ENCODE measurements at places on chromosomes 1 and 21.

GRCh38 chr1:199122532-199123311, 483.9 kb downstream of the PTPRC start:
- peak; percentile 41 for DNase-seq

DNA sequence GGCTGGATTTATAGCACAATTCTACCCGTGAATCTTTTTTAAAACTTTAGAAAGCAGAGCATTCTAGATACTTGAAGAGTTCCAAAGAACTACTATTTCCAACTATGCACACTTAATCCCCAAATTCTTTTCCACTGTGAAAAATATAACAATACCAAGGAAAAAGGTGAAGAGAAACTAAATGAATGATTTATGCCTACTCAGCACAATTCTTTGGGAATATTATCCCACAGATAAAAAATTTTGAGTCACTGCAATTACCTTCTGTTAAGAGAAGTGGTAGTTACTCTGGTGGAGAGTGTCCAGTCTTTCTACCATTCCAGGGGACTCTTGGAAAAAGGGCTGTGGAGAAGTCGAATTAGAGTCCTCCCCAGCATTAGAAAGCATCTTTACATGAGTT, 39.2 kb downstream of the ERO1B start:
- DNase-seq, result no peak

DNA sequence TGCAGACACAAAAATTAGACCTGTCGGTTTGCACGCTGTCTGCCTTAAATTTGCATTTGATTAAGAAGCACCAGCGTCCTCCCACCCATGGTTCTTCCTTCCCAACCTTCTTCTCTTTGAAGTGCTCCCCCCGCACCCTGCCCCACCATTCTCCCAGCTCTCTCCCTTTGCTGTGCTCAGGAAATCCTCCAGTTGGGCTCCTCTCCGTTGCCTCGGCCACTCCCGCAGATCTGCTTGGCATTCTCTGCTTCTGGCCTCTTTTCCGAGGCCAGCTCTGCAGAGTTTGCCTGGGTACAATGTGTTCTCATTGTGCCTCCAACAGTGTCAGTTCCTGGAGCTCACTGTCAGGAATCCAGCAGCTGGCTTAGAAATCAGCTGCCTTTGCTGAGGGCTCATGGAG, 126.1 kb downstream of the NAV1 start:
- no peak for DNase-seq

DNA sequence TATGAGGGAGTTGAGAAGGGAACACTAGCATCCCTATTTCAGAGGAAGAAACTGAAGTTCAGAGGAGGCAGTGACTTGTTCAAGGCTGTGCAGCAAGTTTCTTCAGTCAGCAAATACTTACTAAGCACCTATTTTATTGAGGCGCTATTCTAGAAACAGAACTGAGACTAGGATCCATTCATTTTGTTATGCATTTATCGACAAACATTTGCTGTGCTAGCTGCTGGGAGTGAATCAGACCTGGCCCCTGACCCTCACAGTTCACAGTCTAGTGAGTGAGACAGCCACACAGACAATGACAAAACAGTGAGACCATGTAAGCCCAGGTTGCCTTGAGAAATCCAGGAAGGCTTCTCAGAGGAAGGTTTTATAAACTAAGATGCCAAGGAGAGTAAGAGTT, 28.2 kb downstream of the TRIM62 start:
- DNase-seq, result no peak

DNA sequence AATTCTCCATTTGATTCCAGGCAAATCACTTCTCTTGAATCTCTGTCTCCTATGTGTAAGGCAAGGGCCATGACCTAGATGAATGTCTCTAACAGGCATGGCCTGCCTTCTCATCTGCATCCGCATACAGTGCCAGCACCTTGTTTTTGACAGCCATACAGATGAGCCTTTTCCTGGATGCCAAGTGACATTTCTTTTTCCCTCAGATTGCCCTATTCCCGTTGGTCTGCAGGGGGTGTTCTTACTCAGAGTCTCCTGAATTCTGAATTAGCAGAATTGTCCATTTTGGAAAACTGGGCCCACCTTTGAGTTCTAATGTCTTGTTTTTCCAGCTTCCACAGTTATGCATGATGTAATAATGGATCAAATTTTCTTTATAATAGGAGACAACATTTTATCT, 88.0 kb upstream of the ADAR start:
- peak; percentile 15 for DNase-seq

DNA sequence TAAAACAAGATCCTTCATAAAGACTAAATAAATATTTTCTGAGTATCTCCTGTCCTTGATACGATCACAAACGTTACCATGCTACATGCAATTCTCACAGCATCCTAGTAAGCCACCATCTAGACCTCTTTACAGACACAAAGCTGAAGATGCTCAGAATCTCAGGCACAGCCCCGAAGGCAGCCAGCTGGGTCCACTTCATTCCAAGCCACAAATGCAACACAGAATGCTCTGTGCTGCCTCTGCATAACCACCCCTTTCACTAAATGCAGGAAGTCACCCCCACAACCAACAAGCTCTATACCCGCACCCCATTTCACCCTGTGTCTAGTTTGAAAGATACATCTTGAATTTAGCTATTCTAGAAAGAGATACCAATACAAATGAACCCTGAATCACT, 12.9 kb downstream of the RCAN1 start:
- DNase-seq, result no peak

GRCh38 chr21:14688936-14689335, 142.8 kb upstream of the SAMSN1 start:
- DNase-seq, result no peak

DNA sequence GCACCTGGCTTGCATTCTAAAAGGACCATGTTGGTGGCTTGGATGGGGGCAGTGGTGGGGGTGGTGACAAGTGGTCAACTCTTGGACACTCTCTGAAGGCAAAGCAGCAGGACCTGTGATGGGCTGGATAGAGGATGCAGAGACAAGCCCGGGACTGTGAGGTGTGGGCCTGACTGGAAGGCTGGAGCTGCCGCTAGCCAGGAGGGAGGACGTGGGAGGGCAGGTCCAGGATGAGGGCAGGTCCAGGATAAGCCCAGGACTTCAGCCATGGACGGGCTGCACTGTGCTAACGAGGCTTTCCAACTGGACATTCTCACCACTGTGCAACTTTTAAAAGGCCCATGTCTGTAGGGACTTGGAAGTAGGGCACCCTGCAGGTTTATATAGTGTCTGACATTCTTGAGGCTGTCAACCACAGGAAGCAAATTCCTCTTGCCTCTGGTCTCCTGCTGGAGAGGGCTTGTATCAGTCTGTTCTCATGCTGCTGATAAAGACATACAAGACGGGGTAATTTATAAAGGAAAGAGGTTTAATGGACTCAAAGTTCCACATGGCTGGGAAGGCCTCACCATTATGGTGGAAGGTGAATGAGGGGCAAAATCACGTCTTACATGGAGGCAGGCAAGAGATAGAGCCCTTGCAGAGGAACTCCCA, 8.3 kb upstream of the C1orf167 start:
- DNase-seq, result no peak

GRCh38 chr21:38297194-38297631, 40.4 kb downstream of the KCNJ15 start:
- DNase-seq, result peak; percentile 78

GRCh38 chr21:44758141-44758561, 43.5 kb downstream of the UBE2G2 start:
- DNase-seq, result no peak

GRCh38 chr1:228152918-228153258, 3.2 kb downstream of the GJC2 start:
- DNase-seq, result no peak

GRCh38 chr1:193408782-193409293, 222.4 kb upstream of the B3GALT2 start:
- DNase-seq, result peak; percentile 74

DNA sequence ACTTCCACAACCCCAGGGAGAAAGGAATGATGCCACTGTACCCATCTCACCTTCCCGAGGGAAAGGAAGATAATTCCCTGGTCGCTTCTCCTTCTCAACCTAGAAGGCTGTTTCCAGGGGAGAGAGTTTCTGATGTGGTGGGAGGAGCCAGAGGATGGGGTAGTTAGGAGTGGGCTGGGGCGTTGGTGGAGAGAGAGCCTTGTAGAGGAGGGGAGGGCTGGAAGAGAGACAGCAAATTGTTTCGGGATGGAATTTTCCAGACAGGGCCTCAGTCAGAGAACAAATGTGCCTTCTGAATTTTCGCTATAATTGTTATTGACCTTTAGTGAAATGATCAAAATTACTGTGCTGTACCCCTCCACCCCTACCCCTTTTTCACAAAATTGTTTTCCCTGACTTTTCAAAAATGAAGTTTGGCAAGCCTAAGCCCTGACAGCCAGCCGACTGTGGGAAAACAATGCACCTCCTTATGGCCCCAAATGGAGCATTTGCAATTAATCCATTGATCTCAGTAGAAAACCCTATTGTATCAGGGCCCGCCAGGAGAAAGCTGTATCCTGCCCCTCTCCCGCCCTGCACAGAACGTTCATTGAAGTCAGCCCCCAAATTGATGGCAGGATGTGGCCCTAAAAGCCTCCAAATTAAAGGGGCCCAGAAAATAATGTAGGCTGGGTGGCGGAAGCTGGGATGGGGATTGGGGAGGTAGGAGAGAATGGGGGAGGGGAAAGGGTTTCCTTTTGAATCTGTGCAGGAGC, 69.1 kb upstream of the JUN start:
- DNase-seq, result no peak

DNA sequence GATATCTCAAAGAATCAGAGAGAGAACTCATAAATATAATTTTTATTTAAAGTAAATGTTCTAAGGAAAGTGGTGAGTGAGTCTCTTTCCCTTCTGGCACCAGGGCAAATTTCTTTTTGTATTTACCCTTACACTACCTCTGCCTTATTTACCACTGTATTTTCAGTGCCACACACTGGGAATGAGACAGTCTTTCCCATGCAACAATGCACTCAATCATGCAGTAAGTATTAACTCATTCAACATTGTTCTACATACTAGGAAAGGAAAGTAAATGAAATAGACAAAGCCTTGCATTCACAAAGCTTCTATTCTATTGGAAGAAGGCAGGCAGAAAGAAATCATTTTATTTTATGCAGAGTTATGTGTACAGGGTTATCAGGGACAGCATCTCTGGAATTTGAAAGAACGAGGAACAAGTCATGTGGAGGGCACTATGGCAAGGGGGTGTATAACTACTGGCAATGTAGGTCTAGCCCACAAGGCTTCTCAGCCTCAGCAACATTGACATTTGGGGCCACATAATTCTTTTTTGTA, 129.8 kb upstream of the PRDX6 start:
- DNase-seq, result no peak

DNA sequence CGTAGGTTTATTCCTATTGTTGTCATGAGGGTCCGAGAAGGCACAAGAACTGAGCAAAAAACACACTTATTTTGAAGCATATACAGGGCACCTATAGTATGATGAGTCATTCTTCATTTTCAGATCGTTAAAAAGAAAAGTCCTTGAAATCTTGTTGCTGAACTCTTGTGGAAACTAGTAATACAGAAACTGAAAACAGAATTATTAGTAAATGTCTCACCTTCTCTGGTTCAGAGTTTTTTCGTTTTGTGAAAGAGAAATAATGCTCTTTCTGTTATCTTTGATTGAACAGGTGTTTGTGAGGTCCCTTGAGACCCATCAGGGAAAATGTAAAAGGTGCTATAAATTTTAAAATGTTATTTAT, 102.0 kb upstream of the COA6 start:
- DNase-seq, result no peak

GRCh38 chr1:30038134-30039025, 685.0 kb downstream of the MATN1 start:
- DNase-seq, result no peak

DNA sequence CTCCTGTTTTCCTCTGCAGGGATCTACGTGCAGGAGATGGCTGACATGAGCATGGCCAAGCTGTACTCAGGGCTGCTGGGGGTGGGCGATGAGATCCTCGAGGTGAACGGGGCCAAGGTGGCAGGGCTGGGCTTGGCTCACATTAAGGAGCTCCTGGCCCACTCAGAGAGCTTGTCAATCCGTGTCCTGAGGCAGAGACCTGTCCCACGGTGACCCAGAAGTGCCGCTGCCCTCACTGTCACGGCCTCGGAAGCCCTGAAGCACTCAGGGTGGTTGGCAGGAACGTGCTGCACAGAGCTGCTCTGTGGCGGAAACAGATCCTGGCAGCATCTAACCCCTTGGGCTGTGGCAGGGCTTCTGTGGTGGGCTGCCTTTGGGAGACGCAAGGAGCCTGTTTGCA, 37.6 kb downstream of the KIAA1614 start:
- DNase-seq, result no peak

- DNase-seq, result no peak
Measured at GRCh38 chr1:208413006-208413405, 168.8 kb upstream of the PLXNA2 start.

GRCh38 chr1:238384381-238384780, 493.7 kb upstream of the ZP4 start:
- DNase-seq, result no peak

DNA sequence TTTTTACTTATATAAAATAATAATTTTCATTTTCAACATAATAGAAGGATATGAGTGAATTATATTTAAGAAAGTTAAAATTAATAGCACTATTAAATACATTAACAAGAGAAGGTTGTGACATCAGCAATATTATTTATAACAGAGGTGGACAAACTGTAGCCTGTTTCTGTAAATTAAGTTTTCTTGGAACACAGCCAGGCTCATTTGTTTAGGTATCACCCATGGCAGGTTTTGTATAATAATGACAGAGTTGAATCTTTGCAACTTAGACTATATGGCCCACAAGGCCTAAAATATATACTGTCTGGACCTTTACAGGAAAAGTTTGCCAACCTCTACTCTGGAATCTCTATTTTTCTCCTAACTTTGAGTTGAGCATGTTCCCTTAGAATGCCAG, 42.8 kb upstream of the CACYBP start:
- DNase-seq, result no peak

- DNase-seq, result no peak
Measured at GRCh38 chr1:155809088-155809487, 47.9 kb downstream of the GON4L start.
